ENCODE measurements at places on chromosomes 12 and 14. TPM values are rescaled to one million over a fixed set of nuclear protein-coding genes. Genes with fewer than 3 reads are reported as not detected.

The DYNC1H1 gene
- 413 TPM for total RNA-seq

- DNase-seq = no peak
Measured at GRCh38 chr14:24181371-24182077, 7.1 kb downstream of the IPO4 start.

GRCh38 chr12:124006846-124007713, 34.1 kb downstream of the ZNF664 start:
- no peak for DNase-seq

DNA sequence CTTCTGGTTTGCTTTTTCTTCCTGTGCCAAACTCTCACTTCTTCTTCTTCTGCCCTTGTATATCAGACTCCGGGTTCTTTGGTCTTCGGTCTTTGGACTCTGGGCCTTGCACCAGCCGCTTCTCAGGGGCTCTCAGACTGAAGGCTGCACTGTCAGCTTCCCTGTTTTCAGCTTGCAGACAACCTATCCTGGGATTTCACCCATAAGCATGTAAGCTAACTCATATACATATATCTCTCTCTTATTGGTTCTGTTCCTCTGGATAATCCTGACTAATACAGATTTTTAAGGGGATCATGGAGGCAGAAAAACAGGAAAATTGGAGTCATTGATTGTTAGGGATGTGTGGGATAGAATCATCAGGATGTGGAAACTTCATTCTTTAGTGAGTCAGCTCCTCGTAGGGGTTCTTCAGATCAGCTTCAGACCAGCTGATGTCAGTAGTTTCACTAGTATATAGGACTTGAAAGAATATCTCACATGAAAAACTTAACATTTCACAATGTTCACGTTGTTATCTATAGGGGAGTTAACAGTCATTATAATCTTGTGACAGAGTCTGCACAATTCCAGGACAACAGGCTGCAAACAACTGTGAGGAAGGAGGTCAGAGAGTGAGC, 102.9 kb downstream of the RASSF9 start:
- no peak for DNase-seq

The ALKBH1 gene
- 19.1 TPM for total RNA-seq

DNA sequence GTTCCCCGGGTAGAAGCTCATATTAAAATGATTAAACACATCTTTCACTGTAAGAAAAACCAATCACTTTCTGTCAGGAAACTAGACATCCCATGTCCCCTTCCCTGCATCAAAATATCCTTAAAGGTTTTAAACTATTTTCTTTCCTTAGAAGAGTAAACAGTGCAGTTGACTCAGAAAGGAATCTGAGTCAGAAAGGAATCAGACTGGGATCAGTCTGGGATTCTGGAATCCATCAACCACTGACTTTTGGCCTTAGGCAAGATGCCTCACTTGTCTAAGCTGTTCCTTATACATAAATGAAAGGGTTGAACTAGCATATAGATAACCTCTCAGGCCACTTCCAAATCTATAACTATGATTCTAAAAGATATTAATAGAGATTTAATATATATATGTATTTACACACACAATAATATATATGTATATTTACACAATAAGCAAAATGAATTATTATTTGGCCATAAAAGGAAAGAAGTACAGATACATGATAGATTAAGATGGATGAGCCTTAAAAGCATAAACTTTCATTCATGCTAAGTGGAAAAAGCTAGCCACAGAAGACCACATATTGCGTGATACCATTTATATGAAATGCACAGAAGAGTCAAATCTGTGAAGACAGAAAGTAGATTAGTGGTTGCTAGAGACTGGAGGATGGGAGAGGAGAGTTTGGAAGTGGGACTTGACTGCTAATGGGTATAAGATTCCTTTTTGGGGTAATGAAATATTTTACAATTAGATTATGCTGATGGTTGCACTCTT, 114.4 kb downstream of the SLC38A1 start:
- DNase-seq = no peak

GRCh38 chr14:102314242-102315011, 5.1 kb upstream of the ZNF839 start:
- peak; percentile 87 for DNase-seq

The KRT82 gene
- total RNA-seq = not detected

The KRT85 gene
- total RNA-seq = not detected

DNA sequence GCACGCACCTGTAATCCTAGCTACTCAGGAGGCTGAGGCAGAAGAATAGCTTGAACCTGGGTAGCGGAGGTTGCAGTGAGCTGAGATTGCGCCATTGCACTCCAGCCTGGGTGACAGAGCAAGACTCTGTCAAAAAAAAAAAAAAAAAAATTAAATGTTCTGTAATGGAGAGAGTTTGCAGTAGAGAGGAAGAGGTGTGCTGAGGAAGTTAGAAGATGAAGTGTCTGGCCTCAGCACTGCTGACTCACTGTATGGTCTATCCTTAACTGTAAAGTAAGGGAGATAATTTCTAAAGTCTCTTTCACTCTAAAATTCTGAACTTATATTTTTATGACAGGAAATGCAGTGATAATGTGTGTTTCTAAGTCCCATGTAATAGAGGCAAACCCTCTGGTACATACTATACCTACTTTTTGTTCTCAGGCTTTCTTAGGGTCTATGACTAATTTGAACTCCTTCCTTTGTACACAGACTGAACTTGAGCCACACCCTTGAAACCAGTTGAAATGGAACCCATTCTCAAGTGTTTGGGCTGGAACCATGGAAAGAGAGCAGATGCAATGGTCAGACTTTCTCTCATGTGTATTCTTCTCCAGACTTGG, 278.1 kb upstream of the FAR2 start:
- no peak for DNase-seq

The IL26 gene
- total RNA-seq = not detected

DNA sequence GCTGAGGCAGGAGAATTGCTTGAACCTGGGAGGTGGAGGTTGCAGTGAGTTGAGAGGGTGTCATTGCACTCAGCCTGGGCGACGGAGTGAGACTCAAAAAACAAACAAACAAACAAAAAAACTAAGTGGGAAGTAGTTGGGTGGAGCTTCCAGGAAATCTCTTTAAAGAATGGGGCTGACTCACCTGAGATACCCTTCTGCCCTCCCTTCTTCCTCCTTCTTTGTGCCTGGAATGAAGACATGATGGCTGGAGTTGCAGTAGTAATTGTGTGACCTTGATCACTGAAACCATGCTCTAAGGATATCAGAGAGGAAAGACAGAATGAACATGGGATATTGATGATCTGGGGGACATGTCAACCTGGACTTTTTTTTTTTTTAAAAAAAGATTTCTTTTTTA, 87.6 kb upstream of the MED13L start:
- no peak for DNase-seq

GRCh38 chr12:132660052-132660451, 27.1 kb downstream of the POLE start:
- DNase-seq = no peak

The CRADD gene
- total RNA-seq = 8.1 TPM

The GLT1D1 gene
- total RNA-seq = 2.6 TPM

- DNase-seq = no peak
Measured at GRCh38 chr12:98401427-98401826, 114.0 kb upstream of the TMPO start.

DNA sequence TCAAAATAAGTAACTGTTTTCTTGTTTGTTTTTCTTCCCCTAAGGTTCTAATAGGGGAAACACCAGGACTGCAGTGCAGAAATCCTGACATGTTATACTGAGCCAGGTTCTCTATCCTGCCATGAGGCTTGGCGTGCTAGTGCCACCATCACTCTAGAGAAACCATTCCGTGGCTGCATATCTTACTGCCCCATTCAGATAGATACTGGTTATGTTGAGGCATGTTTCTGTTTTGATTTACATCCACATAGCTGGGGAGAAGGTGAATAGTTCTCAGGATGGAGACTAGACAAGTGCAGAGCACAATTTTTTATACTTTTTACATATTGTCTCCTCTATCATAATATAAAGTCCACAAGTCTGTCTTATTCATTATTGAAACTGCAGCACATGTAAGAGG, 11.5 kb downstream of the MAGOHB start:
- no peak for DNase-seq

The ADSS1 gene
- total RNA-seq = 3.2 TPM

- no peak for DNase-seq
Measured at GRCh38 chr14:89320381-89321000, 96.5 kb downstream of the FOXN3 start.

- no peak for DNase-seq
Measured at GRCh38 chr12:101186291-101186690, 23.7 kb downstream of the SLC5A8 start.

Data from type B pancreatic cell (in vitro differentiated cells).